ENCODE measurements at places on chromosomes 7 and 10. TPM values are rescaled to one million over a fixed set of nuclear protein-coding genes. Genes with fewer than 3 reads are reported as not detected.

GRCh38 chr7:159064816-159065510 lies 79.7 kb downstream of the VIPR2 start:
- DNase-seq = no peak

GRCh38 chr10:94640562-94640961 lies 43.0 kb upstream of the CYP2C18 start:
- no peaks in the 10 kb centered on the region for H3K36me3 ChIP-seq
- DNase-seq = no peak
- H3K4me3 ChIP-seq = no peak overlapping the region
- no peak overlapping the region for H3K27ac ChIP-seq
- H3K4me1 ChIP-seq = no peaks in the 10 kb centered on the region

GRCh38 chr10:133292919-133293809 lies 15.5 kb downstream of the TUBGCP2 start:
- peaks cover 74% of the 10 kb centered on the region for H3K36me3 ChIP-seq
- H3K27ac ChIP-seq = no peak overlapping the region
- no peaks in the 10 kb centered on the region for H3K4me1 ChIP-seq

CFAP46 gene
- polyA plus RNA-seq = not detected

CRHR2 gene
- not detected for polyA plus RNA-seq

All from CD4-positive, CD25-positive, alpha-beta regulatory T cell (primary cell).